H9 (cell line): ENCODE measurements at places on chromosomes 6 and 20.

DNA sequence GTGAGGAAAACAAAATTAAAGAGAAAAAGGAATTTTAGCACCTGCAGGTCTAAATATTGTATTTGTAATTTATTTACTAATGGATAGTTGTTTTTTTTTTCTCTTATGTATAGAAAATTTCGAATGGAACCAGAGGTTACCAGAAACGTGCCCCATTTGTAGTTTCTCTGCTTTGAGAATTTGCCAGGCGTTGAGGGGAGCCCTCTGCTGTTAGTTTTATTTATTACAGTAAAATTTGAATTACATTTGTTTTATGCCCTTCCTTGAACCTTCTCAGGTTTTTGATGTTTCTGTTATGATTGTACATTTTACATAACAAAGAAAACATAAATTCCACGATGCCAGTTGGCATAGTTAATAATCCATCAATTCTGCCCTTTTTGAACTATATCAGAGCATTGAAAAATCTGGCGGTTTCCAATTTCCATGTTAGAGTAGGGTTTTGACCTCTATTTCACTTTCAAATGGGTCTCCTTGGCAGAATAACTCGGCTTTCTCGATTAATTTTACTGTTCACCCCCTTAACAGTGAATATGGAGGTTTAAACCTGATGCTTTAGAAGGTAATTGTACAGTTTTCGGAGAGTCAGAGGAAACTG, 35.1 kb upstream of the RFPL4B start:
- no peak for DNase-seq

GRCh38 chr6:106574741-106575458, 54.4 kb downstream of the RTN4IP1 start:
- no peak for DNase-seq

GRCh38 chr6:150079604-150080003, 10.7 kb upstream of the ULBP3 start:
- DNase-seq: peak; percentile 65

- no peak for DNase-seq
Observed at GRCh38 chr6:89894169-89894568, at the start of gene GJA10. GJA10 (plus strand) TSS chr6:89894469; CDS start chr6:89894469, 0 bp downstream.

DNA sequence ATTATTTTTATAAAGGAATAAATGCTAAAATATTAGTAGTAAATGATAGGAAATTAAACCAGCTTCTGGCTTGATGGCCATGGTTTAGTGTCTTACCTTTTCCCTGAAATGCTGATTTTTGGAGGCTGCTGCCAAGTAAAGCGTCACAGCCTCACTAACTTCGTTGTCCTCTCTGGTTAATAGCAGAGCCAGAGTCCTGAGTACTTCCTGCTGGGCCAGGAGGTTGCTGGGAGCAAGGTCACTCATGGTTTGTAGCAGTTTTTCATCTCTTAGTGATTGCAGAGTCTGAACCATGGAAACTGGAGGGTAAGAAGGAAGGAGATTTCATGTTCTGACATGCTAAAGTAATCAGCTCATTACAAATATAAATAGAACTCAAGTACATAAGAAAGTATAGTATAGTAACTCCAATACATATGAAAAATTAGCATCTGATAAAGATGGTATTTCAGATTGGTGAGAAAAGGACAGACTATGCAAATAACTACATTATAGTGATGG, 26.5 kb upstream of the ARMH2 start:
- DNase-seq: no peak

DNA sequence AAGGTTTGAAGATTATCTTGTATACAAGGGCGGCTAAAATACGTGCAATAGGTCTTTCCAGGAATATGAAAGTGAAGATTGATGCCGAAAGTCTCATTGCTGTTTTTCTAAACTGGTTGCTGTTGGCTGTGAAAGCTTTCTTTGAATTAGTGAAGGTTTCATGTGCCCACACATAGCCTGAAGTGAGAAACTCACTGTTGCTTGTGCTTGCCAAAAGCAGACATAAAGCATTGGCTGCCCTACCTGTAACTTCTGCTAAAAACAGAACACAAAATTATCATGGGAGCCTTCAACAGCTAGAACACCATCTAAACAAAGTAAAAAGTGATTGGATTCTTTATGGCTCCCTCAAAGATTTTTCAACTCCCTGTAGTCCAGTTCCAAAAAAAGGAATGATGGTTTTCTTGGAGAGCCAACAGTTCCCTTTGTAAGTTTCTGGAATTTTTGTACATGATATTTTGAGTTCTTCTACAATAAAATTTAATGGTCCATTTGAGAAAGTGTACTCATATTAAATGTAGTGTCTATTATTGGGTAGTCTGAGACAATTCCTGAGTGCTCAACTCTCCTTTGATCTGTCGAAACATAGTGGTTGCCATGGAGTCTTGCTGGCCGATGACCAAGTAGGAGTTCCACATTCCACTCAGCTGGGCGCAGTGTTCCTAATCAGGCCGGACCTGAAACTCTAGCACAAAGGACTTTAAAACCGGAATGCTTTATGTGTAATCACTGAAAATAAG, 68.5 kb downstream of the PLEKHG1 start:
- no peak for DNase-seq

DNA sequence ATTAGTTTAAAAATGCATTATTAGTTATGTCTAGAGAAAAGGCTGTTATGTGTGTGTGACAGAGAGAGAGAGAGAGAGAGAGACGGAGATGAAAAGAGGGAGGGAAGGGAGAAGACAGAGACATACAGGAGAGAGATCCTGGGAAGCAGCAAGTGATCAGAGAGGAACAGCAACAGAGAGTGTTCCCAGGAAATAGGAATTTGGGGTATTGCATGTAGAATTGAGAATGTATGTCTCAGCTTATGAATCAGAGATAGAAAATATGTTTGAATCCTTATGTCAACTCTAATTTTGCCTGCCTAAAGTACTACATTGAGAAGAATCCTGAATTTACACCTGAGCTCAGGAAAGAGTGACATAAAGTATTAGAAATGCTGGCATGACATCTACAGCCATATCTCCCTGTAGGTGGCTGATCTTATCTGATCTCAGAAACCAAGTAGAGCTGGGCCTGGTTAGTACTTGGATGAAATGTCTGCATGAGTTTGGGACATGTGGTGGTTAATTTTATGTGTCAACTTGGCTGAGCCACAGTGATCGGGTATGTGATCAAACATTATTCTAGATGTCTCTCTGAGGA, 130.6 kb downstream of the TENT5A start:
- DNase-seq: no peak

DNA sequence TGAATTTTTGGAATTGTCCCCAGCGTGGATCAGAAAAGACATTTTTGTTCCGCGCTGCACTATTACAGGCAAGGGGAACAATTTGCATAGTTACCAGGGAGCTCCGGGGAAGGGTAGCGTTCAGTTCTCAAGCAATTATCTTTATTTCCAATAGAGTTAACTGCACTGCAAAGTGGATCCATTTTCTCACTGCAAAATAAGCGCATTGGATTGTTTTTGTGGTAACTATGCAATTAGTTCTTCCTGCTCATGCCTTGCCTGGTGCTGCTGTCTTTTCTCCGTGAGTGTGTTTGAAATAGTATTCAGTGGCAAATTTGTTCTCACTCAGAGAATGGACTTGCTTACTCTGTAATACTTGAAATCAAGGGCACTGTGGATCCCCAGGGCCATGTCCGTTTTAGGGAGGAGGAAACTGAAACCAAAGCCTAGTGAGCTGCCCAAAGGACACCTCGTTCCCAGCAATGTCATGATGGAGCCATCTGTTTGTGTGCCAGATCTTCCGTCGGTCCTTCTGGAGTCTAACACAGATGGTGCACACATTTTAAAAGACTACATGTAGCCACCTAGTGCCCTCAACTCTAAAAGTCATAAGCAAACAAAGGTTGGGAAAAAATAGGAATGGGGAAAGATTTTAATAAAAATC, 7.4 kb upstream of the PCK1 start:
- DNase-seq: no peak

DNA sequence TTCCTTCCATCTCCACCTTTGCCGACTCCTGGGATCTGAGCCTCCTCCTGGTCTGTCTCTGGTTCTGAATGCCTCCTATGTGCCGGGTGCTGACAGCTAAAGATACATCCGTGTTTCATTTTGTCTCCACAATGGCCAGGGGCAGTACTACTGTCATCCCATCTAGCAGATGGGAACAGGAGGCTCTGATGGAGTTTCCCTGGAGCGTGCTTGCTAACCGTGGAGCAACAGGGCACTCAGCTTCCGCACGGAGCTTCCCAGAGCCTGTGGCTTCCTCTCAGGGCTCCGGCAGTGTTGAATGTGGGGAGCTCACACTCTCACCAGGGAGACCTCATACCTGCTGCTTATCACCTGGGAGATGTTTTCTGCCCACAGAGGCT, 11.9 kb upstream of the NPBWR2 start:
- DNase-seq: no peak

DNA sequence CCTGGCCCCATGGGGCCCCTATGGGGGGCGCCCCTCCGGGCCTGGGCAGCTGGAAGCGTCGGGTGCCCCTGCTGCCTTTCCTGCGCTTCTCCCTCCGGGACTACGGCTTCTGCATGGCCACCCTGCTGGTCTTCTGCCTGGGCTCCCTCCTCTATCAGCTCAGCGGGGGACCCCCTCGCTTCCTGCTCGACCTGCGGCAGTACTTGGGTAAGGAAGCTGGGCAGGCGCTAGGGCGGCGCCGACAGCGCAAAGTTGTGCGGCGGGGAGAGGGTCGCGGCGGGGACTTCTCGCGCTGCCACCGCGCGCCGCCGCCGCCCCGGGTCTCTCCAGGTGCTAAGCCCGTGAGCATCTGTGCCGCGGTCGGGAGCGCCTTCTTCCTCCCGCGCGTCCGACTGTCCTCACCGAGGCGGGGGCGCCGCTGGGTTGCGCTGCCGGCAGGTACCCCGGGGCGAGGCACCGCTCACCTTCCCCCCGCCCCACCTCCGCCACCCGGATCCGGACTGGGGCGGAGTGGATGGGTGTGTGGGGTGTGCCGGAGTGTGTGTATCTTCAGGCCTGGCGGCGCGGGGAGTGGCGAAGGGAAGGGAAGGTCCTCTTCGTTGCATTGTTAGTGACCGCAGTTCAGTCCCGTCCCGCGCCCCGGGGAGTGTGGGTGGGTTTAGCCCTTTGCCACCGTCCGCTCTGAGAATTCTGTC, 788 bp downstream of the UST start:
- peak; percentile 80 for DNase-seq

DNA sequence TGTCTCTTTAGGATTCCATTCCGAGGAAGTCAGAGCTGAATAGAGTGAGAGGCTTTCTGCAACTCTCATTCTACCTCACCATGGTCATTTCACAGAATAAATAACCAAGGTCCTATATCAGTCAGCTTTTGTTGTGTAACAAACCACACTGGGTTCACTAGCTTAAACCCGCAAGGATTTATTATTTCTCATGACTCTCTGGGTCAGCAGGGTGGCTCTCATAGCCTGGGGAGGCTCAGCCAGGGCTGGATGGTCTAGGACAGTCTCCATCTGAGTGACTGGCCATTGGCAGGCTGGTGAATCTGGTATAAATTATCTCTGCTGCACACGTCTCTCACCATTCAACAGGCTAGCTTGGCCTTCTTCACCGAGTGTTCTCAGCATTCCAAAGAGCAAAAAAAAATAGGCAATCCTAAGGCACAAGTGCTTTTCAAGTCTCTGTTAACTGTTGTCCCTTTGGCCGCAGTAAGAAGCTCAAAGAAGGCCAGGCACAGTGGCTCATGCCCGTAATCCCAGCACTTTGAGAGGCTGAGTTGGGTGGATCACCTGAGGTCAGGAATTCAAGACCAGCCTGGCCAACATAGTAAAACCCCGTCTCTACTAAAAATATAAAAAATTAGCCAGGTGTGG, 39.7 kb downstream of the ISM1 start:
- no peak for DNase-seq

DNA sequence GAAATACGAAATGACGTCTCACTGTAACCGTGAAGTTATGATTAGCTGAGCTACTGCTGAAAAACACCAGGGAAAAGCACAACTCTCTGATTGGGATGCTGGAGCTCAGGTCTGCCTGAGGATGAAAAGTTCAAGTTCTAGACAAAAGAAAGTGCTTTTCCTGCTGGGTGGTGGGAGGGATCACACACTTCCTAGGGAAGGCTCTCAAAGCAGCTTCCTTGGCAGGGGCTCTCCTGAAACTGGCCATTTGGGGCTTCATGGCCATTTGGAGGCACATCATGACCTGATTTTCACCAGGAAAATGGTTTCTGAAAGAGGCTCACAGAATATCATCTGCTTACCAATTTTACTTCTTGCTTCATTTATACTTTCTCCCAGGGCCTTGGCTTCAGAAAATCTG, 97.1 kb upstream of the KCNK16 start:
- no peak for DNase-seq

- no peak for DNase-seq
Observed at GRCh38 chr6:106981926-106982325, 7.4 kb upstream of the CD24 start.

DNA sequence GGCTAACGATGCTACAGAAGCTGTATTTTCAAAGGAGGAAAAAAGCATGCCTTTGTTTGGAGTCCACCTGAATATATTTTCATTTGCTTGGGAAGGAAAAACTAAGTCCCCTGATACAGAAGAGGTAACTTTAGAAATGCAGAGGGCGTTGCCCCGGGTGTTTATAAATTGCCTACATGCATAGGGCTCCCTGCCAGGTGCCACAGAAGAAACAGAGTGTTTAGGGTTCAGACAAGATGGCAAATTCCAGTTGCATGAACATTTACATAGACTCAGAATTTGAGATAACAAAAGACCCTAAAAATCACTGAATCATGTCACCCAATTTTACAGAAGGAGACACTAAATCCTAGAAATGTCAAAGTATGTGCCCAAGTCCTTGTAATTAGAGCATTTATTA, 19.9 kb downstream of the RIN2 start:
- DNase-seq: no peak

DNA sequence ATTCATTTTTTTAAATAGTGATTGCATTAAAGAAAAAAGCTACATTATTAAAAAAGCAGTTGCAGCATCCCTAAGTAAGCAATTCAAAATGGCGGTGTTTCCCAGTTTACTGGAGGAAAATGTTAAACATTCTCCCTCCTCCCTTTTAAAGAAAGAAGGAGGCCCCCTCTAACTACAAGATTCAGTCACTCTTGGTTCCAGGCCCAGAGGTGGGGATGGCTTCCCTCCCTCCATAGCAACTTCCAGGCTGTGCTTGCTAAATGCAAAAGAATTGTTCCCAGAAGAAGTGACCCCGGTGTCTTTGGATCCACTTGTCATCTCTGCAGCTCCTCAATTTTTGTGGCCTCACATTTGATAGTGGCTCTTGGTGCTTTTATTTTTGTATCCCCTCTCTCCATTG, 165.9 kb downstream of the SOBP start:
- DNase-seq: no peak

GRCh38 chr6:157982563-157983405, 1.1 kb downstream of the SYNJ2 start:
- DNase-seq: no peak

DNA sequence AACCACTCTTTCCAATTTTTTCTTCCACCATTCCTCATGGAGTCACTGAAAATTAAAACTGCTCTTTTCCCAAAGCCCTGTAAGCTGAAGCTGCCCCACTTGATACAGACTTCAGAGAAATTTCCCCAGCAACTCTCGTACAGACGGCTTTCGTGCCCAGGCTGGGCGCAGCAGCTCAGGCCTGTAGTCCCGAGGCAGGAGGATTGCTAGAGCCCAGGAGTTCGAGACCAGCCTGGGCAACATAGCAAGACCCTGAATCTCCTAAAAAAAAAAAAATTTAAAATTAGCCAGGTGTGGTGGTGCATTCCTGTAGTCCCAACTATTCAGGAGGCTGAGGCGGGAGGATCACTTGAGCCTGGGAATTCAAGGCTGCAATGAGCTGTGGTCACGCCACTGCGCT, 6.6 kb downstream of the PPDPF start:
- DNase-seq: no peak
